ENCODE measurements at places on chromosomes 16 and 17.

- no peak for DNase-seq
These were observed 12.1 kb upstream of the FOXF1 start for GRCh38 chr16:86498155-86498670.

- no peak for DNase-seq
These were observed 68.6 kb downstream of the TMEM100 start for GRCh38 chr17:55654022-55654421.

DNA sequence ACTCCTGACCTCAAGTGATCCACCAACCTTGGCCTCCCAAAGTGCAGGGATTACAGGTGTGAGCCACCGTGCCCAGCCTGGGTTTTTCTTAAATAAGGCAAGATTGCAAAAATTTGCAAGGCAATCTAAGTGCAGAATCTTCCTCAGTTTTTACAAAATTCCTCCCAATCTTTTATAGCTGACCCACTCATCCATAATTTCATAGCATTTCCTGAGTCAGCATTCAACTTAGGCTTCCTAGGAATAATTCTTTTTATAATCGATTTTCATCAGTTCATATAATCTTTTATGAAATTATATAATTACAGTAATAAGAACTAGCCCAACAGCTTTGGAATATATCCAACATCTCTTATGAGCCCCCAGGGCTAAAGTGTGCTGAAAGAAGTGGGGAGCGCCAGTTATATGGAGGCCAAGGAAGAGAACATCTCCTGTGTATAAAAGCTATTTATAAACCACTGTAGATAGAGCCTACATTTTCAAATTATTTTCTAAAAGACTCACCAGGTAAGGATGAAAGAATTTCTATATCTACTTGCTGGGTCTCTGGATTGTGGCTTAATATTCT, 14.8 kb downstream of the COIL start:
- DNase-seq, result no peak

GRCh38 chr16:12087901-12088421, 111.4 kb downstream of the SNX29 start:
- no peak for DNase-seq

- DNase-seq, result no peak
These were observed 518.2 kb upstream of the GOT2 start for GRCh38 chr16:59252317-59252716.

GRCh38 chr17:55572599-55572998, 61.3 kb upstream of the SMIM36 start:
- DNase-seq, result no peak

DNA sequence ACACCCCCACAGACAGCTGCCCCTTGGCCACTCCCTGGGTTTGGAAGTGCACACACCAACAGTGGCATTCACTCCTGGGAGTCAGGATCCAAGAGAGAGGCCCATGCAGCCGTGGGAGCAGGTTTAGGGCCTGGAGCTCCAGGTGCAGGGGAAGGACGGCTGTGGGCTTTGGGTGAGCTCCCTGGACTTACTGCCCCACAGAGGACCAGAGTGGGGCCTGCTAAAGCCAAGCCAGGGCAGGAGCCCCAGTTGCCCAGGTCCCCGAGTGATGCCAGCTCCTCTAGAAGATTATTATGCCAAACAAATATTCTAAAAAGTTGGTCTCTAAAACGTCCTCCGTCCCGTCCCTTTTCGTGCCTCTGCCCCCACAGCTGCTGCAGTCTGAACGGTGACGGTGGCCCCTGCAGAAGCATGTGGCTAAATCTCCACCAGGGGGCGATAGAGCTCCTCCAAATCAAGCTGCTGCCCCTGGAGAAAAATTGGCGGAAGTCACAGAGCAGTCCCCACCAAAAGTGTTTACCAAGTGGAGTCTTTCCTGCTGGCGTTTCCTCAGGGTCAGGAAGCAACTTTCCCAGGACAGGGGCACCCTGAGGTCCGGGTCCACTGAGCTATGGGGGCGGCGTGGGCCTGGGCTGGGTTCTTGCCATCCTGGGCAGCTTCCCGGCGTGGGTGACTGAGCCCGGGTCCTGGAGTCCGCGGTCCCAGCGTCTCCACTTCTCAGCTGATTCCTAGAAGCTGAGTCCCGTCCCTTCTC, 4.2 kb downstream of the ARMC7 start:
- peak; percentile 90 for DNase-seq

DNA sequence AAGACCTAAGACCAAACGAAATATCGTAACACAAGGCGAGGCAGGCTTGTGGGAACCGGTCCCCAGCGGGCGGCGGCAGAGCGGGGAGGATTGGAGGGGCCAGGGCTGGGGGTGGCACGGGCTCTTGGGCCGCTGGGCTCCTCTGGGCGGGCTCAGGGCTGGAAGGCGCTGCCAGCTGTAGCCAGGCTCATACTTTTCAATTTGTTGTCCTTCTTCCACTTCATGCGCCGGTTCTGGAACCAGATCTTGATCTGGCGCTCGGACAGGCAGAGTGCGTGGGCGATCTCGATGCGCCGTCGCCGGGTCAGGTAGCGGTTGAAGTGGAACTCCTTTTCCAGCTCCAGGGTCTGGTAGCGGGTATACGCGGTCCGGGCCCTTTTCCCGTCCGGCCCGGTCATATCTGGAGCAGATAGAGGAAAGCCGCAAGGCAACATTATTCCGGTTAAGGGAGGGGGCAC, 1.5 kb downstream of the HOXB5 start:
- DNase-seq, result no peak

GRCh38 chr16:17199135-17199534, 271.6 kb downstream of the XYLT1 start:
- no peak for DNase-seq

DNA sequence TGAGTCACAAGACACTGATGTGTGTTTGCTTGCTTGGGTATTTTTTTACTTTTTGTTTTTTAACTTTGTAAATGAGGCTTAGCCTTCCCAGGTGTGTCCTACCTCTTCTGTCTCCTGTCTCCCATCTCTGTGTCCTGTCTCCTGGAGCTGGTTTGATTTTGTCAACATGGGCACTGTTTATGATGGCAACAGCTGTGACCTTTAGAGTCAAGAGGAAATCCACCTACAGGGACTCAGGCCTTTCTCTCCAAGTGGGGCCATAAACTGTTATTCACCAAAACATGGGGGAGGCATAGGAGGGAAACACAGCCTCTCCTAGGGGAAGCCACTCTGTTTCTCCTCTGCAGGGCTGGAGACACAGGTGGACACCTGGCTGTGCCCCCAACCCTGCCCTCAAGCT, 13.1 kb upstream of the PLCG2 start:
- no peak for DNase-seq
